Foreskin melanocyte (primary cell): ENCODE measurements at places on chromosomes 5 and 9.

DNA sequence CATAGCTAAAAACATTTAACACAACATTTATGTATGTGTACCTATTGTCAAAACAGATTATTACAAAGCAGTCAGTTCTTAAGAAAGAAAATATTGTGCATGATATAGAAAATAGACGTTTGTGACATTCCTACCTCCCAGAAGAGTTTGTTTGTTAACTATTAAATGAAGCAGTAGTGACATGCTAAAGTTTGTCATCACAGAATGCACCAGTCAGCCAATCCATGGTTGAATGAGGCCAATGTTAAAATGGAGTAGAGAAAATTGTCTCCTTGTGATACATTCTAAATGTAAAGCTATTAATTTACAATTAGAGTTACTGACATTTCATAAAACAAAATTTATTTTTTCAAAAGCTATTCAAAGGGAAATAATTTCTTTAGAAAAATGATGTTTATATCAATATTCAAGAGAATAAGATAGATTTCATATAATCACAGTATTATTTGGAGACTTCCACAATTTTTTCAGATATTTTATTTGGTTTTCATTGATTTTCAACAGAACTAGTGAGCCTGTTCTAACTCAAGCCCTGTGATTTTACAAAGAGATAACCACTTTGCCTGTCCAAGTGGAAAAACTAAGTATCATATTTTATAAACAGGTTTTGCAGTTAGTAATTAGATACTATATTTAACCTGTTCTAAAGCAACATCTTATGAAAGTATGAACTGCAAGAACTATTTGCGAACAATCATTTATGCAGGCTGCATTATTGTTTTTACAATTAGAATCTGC is 176.8 kb downstream of the ISL1 start:
- no peak for DNase-seq

DNA sequence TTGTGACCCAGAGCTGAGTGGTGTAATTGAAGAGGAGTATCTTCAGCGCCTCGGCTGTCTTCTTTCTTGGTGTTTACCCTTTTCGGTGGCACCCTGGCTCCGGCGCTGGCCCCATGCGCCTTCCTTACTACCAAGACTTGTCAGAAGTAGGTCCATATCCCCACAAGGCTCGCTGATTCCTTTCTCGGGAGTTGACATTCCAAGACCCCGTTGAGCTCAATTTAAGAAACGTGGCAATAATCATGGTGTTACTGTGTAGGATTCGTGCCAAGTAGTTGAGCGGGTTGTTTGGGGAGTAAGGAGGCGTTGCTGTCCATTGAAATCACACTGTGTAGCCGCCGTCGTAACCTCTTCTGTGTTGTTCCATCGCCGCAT is 795 bp downstream of the NDUFAF2 start:
- peak; percentile 45 for DNase-seq

GRCh38 chr9:19481971-19482404 is 73.2 kb downstream of the ACER2 start:
- peak; percentile 93 for DNase-seq

- DNase-seq, result no peak
These were observed 14.8 kb downstream of the C9 start for GRCh38 chr5:39349484-39349883.

- peak; percentile 15 for DNase-seq
These were observed 473.9 kb upstream of the CYLC2 start for GRCh38 chr9:102521097-102521755.

DNA sequence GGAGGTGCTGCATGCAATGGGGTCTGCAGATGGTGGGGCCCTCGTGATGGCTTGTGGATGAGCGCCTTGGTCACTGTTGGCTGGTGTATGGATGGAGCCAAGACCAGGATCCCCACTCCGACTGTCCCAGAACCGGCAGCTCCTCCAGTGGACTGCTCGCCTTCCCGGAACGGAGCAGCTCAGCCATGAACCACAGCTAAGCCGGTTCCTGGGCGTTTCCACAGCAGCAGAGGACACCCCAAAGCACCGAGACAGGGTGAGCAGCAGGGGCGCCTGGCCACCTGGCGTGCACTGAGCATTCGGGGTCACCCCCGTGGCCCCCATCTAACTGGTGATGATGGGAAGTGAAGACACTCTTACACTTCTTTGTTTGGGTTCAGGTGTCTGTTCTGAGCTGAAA is 26.1 kb downstream of the CCDC187 start:
- no peak for DNase-seq
